Mesenteric fat pad (tissue), 1 donor: ENCODE measurements at places on chromosomes 2 and 18. TPM values are rescaled to one million over a fixed set of nuclear protein-coding genes. Genes with fewer than 3 reads are reported as not detected.

GRCh38 chr2:139940686-139941085, 1160.5 kb upstream of the NXPH2 start:
- DNase-seq: no peak

DNA sequence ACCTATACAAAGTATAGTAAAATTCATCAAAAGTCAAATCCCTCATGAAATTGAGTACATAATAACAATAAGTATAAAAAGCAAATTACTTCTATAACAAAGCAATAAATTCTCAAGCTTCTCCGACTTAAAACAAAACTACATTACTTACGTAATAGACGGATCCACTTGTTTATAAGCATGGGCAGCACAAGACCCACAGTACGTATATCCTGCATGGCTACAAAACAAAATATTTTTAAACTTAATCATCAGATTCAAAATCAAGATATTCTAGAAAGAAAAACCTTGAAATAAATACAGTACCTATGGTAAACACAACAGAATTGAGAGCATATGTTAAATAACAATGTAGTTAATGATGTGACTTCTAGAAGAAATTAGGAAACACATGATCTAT, 78.9 kb downstream of the MEMO1 start:
- DNase-seq: no peak

DNA sequence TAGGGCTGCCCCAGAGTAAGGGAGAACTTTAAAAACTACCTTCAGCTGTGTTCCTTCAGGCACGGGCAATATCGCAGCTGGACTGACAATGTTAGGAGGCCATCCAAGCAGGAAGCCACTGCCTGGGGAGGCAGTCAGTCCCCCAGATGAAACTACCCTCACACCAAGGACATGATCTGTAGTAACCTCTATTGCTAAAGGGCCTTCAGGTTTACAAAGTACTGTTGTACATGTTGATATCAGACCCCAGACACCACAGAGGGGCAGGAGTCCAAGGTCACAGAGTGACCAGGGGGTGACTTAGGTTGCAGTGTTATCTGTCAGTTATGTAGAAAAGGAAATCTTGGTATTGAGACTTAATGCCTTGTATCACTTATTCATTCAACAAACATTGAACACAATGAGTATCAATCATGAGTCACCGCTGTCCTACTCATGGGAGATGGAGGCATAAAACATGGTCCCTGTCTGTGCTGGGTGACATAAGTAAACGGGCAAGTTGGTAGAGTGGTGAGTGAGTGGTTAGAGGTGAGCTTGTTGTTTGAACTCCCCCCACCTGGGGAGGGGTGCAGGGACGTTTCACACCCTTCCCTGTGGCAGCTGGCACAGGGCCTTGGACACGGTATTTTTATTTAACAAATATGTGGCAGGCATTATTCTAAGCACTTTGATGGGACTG, 7.1 kb downstream of the CABLES1 start:
- DNase-seq: no peak

GRCh38 chr2:85222792-85223191, 89.6 kb downstream of the TCF7L1 start:
- no peak for DNase-seq

DNA sequence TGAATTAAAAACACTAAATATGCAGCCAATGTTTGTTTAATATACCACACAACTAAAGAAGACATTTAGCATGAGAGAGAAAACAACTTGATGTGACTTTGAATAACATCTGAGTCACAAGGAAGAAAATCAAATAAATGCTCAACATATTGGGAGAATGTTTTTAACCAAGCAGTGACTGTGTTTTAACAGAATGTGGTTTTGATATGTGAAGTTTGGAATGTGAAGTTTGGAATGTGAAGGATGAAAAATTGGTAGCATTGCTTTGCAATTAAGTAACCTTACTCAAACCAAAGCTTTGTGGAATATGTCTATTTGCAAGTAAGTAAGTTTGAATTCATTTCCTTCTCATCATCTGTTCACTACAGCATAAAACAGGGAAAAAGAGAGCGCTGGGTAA, 128.2 kb upstream of the DNAJC10 start:
- DNase-seq: no peak

DNA sequence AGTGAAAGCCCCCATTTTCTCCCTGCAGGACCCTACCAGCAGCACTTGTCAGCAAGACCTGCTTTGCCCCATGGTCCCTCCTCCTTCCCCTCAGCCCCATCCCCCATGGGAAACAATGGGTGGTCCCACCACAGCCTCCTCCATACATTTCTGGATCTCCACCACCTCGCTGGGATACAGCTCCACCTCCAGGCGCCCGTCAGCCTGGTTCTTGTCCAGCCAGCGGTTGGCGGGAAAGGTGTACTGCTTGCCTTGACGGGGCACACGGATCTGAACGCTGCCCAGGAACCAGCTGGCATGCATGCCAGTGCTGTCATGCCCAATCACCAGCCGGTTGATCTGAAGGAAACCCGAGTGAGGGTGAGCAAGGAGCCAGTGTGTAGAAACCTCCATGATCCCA, 90.9 kb downstream of the LOXHD1 start:
- DNase-seq: peak; percentile 76

DNA sequence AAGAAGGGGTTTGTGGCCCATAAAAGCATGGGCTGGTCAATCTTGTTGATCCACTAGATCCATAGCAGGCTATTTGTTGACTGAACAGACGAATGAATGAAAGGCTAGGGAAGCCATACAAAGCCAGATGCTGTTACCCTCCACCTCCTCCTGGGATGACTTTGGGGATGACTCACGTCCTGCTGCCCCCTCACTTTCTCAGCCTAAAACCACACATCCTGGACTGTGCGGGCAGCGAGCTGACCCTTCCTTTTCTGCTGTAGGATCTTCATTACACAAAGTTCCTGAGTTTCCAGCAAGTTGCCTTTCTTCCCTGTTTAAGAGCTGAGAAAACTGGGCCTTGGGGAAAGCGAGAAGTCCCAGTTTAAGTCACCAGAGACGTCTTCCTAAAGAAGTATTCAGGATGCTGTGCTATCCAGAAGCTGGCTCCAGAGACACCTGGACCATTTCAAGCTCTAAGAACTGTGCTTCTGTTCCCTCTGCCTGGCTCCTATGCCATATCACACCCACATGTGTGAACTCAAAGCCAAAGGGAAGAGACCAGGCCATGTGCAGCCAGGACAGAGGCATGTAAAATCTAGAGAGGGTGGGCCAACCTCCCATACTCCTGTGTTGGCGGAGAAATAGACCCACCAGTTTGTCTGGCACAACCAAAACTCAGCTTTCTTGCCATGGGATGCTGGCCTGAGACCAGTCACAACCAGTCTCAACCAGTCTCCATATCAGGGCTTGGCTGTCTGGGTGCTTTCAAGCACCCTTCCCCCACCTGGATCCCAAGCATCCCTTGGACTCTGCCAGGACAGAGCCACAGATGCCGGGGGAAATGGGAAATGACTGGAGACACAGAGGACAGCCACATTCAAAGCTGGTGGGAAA, 4.7 kb upstream of the SLC20A1 start:
- no peak for DNase-seq

TTR gene
- not detected for total RNA-seq

SOWAHC gene
- total RNA-seq: 14.7 TPM

ACTR3 gene
- 181 TPM for total RNA-seq
